Type B pancreatic cell (in vitro differentiated cells): ENCODE measurements at places on chromosomes 3 and 15. TPM values are rescaled to one million over a fixed set of nuclear protein-coding genes. Genes with fewer than 3 reads are reported as not detected.

DNA sequence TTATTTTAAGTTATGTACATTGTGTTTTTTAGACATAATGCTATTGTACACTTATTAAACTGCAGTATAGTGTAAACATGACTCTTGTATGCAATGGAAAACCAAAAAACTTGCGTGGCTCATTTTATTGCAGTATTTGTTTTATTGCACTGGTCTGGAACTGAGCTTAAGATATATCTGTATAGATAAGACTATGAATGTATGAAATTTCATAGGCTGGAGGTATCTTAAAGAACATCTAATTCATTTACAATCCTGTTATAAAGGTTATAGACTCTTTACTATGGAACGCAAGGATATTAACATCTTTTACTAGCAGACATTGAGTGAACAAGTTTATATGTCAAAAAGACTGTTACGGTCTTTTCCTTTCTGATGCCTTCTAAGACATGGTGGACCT lies 459.4 kb downstream of the IL5RA start:
- H3K4me3 ChIP-seq: no peak overlapping the region
- H3K27ac ChIP-seq: no peak overlapping the region
- no peak for DNase-seq

Gene CD200R1
- 2.1 and 4.5 TPM in 2 replicates for total RNA-seq

GRCh38 chr3:6165951-6166350 lies 695.0 kb upstream of the GRM7 start:
- no peaks in the 10 kb centered on the region for H3K36me3 ChIP-seq
- no peak for DNase-seq
- no peak overlapping the region for H3K4me3 ChIP-seq
- H3K27me3 ChIP-seq: no peaks in the 10 kb centered on the region
- H3K27ac ChIP-seq: no peak overlapping the region
- peaks cover 14% of the 10 kb centered on the region for H3K4me1 ChIP-seq

- peak overlapping the region; percentile 92 for H3K4me3 ChIP-seq
- peak; percentile 77 for DNase-seq
- H3K4me1 ChIP-seq: peaks cover 51% of the 10 kb centered on the region
- H3K36me3 ChIP-seq: no peaks in the 10 kb centered on the region
- H3K27ac ChIP-seq: peak overlapping the region; percentile 100
Observed at GRCh38 chr3:157499342-157499963, 3.8 kb downstream of the VEPH1 start.

DNA sequence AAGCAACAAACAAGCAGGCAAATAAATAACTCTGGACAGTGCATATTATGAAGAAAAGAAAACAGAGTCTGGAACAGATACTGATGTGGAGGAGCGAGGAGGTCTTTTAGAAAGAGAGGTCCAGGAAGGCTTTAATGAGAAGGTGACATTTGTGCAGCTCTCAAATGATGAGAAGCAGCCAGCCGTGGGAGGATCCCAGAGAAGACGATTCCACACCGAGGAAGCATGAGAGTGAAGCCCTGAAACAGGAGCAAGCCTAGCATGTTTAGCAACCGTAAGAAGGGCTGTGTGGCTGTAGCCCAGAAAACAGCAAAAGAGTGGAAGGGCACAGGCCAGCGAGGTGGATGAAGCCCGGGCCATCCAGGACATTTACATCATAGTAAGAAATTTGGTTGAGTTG lies 93.1 kb downstream of the RAD18 start:
- H3K36me3 ChIP-seq: no peaks in the 10 kb centered on the region
- peak overlapping the region; percentile 69 for H3K27ac ChIP-seq
- peaks cover 5% of the 10 kb centered on the region for H3K4me1 ChIP-seq
- H3K27me3 ChIP-seq: no peaks in the 10 kb centered on the region
- DNase-seq: no peak
- no peak overlapping the region for H3K4me3 ChIP-seq

DNA sequence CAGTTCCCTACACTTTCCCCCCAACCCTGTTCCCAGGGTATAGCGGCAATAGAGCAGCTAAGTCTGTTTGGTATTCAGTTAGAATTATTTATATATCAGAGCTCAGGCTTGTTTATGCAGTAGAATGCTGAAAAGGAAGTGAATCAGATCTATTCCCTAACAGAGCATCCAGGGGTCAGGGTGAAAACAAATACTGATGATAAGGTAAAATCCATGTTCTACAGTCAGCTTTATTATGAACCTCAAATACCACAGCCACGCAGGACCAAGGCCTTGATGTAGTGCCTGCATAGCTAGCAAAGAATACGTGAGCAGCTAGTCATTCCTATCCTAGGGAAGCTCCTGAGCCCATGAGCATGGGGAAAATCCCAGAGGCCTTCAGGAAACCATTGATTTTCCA lies 229.7 kb upstream of the ICE2 start:
- no peak for DNase-seq
- H3K4me1 ChIP-seq: peaks cover 12% of the 10 kb centered on the region
- H3K4me3 ChIP-seq: no peak overlapping the region
- H3K27me3 ChIP-seq: no peaks in the 10 kb centered on the region
- no peak overlapping the region for H3K27ac ChIP-seq

DNA sequence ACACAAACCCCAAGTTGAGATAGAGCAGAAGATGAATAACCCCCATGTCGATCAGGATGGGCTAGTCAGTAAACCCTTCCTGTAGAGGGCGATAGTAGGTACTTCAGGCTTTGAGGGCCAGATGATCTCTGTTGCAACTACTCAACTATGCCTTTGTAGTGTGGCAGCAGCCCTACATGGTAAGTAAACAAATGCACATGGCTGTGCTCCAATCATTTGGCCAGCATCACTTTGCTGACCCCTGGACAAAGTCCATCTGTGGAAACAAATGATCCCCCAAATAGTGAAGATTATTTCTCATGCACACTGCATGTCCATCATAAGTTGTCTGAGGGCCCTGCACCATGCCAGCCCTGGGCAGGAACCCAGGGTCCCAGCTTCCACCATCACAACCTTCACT lies 402.2 kb upstream of the PROK2 start:
- peaks cover 12% of the 10 kb centered on the region for H3K4me1 ChIP-seq
- no peak for DNase-seq
- H3K36me3 ChIP-seq: no peaks in the 10 kb centered on the region

Gene RBP2
- 25.3 and 95.9 TPM in 2 replicates for total RNA-seq

Gene LIPC
- 10.9 and 33.1 TPM in 2 replicates for total RNA-seq
